SW480 (cell line): ENCODE measurements at places on chromosomes 12 and 14.

DNA sequence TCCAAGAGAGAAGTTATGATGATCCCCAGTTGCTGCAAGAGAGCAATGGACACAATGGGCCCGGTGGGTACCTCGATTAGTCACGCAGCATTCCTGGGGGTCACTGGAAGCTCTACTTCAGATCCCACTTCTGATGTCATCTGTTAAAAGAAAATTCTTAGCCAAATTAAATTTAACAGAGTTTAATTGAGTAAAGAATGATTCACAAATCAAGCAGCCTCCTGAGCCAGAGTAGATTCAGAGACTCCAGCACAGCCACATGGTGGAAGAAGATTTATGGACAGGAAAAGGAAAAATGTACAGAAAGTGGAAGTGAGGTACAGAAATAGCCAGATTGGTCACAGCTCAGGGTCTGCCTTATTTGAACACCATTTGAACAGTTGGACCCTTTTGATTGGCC lies 107.5 kb downstream of the SPTSSA start:
- DNase-seq, result no peak

- DNase-seq, result no peak
These were observed 581.9 kb downstream of the VRK1 start for GRCh38 chr14:97379091-97379531.

- DNase-seq, result no peak
These were observed 43.3 kb upstream of the VPS33A start for GRCh38 chr12:122309564-122310121.

- peak; percentile 15 for DNase-seq
These were observed at the start of gene AP4S1 for GRCh38 chr14:31025367-31026076. AP4S1 (plus strand) TSS chr14:31025649; CDS start chr14:31066197, 40,548 bp downstream.

GRCh38 chr12:122399592-122400373 lies 22.7 kb downstream of the CLIP1 start:
- DNase-seq, result peak; percentile 85
